NCI-H1694 treated with DMSO at 0.1 percent for 48 hours (cell line): ENCODE measurements at places on chromosomes 2 and 18.

- DNase-seq = no peak
Measured at GRCh38 chr2:120764991-120765677, 29.5 kb downstream of the GLI2 start.

- DNase-seq = no peak
Measured at GRCh38 chr2:184463102-184463865, 135.0 kb upstream of the ZNF804A start.

GRCh38 chr2:224861266-224861665 lies 145.1 kb upstream of the CCDC195 start:
- DNase-seq = no peak

DNA sequence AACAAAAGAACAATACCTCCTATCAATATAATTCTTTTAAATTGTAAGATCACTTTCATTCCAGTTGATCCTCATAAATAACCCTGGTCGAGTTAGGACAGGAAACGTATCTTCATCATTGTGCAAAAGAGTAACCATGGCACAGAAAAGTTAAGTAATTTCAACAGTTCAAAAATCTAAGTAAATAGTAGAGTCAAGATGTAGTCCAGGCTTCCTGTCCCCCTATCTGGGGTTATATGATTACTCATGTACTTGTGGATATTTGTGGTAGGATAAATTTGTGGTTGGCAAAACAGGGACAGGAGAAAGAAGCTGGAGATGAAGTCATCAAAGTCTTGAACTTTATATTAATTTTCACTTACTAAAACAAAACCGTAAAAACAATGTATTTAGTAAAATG lies 772.6 kb downstream of the TSN start:
- no peak for DNase-seq

GRCh38 chr2:15983496-15983895 lies 43.1 kb downstream of the MYCN start:
- no peak for DNase-seq

- DNase-seq = no peak
Measured at GRCh38 chr18:45553723-45554388, 61.4 kb upstream of the SLC14A2 start.

DNA sequence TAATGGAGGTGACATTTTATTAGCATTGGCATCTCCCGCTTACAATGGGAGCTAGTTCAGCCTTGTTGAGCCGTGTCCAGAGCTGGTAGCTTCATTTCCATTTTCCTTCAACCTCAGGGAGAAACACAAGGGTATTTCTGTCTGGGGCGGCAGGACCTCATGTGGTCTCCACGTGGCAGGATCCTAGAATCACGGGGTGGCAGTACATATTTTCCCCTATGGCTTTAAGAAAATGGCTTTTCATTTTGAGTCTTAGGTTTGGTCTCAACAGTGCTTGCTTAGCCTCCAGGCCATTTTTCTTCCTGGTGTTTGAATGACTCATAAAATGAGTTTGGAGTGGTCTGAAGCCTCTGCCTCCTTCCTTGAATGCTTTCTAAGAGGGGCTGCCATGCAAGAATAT lies 20.3 kb downstream of the CABLES1 start:
- DNase-seq = no peak

- no peak for DNase-seq
Measured at GRCh38 chr18:76844742-76845477, 22.6 kb downstream of the ZNF236 start.

DNA sequence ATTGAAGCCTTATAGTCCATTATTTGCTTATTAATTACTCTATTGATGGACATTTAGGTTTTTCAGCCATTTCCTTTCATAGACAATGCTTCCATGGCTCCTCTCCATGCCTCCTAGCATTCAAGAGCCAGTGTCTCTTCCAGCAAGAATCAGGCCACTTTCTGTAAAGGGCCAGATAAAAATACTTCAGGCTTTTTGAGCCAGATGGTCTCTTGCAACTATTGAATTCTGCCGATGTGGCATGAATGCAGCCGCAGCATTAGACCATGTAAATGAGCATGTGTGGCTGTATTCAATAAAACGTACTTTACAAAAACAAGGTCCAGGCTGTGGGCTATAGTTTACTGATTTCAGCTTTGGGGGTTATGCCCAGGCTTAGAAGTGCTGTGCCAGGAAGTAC lies 38.5 kb downstream of the TRAF3IP1 start:
- peak; percentile 65 for DNase-seq

GRCh38 chr18:52764316-52764715 lies 424.3 kb downstream of the DCC start:
- no peak for DNase-seq

DNA sequence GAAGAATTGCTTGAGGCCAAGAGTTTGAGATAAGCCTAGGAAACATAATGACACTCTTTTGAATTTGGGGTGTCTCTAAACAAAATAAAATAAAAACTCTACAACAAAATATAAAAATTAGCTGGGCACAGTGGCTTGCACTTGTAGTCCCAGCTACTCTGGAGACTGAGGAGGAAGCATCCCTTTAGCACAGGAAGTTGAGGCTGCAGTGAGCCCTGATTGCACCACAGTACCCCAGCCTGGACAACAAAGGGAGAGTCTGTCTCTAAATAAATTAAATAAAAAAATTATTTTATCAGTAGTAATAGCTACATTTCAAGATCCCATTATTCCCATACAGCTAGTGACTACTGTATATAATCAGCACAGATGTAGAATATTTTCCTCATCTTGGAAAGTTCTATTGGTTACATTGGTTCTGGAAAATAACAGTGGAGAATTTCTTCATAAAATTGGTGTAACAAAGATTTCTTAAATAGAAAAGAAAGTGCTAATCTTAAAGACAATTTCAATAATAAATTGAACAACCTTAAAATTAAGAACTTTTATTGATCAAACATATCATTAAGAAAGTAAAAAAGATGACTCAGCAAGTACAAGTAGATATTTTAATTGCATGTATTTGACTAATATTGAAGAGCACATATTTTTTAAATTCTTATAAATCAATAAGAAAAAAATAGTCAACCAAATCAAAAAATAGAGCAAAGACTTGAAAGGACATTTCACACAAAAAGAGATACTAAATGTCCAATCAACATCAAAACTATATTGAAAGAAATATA lies 90.4 kb upstream of the KYNU start:
- DNase-seq = no peak

- no peak for DNase-seq
Measured at GRCh38 chr2:239292531-239292930, 108.3 kb downstream of the HDAC4 start.

- no peak for DNase-seq
Measured at GRCh38 chr2:234198976-234199375, 148.5 kb downstream of the SPP2 start.

- no peak for DNase-seq
Measured at GRCh38 chr18:4878480-4878879, 318.6 kb downstream of the AKAIN1 start.

GRCh38 chr2:218323526-218324472 lies 31.5 kb upstream of the TMBIM1 start:
- no peak for DNase-seq

GRCh38 chr18:27921904-27922751 lies 254.8 kb downstream of the CDH2 start:
- DNase-seq = no peak

DNA sequence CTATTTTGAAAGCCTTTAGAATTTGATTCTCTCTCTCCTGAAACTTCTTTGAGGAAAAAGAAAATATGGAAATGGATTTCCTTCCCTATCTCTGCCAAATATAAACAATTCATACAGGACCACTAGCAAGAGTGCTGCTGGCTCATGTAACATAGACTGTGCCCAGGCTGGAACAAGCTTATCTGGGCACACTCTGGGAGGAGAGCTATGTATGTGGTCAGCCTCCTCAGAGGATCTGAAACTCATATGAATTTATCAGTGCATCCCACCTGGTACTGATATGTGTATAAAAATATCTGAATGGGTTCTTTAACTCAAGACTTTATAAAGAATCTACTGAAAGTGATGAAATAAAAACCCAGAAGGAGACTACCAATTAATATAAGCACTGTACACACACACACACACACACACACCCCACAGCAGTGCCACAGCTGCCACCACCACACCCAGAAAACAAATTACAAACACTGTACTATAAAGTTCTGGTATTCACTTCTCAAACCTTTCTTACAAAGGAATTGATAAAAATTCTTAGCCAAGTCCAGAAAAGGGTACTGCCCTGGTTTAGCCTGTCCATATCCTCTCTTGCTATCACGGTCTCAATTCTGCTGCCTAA lies 115.6 kb downstream of the IRS1 start:
- no peak for DNase-seq

DNA sequence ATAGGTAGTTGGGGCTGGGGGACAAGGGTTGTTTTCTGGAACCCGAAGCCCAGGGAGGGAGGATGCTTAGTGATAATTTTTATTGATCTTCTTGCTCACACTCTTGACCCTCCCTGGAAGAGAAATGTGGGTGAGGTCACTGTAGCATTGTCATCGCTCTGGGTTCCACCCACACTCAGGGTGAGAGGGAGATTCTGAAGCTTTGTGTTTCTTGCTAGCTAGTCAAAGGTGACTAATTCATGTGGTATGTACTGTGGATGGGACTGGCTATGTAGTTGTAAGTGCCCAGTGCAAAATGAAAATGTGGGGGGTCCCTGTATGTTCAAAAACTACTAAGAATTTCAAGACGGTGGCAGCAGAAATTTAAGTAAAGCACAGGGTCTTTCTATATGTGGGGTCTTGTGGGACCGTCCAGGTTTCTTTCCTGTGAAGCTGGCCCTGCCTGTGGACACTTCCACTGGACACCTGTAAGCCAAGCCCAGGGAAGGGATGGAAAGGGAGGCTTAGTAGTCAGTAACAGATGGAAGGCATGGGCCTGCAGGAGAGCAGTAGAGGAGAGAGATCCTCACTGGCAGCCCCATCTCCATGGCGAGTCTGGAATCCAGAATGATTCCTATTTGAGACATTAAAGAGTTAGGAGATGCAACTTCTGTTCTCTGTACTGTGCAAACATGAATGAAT lies 35.0 kb downstream of the TSN start:
- no peak for DNase-seq

- peak; percentile 81 for DNase-seq
Measured at GRCh38 chr2:10469955-10470608, 22.0 kb upstream of the ODC1 start.

GRCh38 chr18:13457327-13457726 lies 238.8 kb downstream of the LDLRAD4 start:
- no peak for DNase-seq

- no peak for DNase-seq
Measured at GRCh38 chr2:174623690-174624089, 26.1 kb upstream of the WIPF1 start.

DNA sequence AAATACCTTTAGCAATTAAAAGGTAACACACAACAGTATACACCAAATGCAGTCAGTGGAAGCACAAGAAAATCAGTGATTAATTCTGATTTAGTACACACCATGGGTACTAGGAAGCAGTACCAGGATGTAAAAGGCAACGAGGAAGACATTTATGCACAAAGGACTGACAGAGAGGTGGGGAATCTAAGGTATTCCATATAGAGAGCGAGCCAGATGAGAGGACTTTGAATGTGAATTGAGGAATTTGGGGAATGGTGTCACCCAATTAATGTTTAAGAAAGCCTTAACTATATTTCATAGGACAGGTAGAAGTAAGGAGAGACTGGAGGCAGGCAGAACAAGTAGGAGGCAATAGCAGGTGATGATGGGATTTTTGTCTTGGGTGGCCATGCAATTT lies 11.7 kb downstream of the CPS1 start:
- no peak for DNase-seq

GRCh38 chr18:73235491-73235890 lies 367.7 kb upstream of the NETO1 start:
- DNase-seq = no peak

GRCh38 chr2:40386177-40386576 lies 65.7 kb downstream of the SLC8A1 start:
- DNase-seq = no peak

DNA sequence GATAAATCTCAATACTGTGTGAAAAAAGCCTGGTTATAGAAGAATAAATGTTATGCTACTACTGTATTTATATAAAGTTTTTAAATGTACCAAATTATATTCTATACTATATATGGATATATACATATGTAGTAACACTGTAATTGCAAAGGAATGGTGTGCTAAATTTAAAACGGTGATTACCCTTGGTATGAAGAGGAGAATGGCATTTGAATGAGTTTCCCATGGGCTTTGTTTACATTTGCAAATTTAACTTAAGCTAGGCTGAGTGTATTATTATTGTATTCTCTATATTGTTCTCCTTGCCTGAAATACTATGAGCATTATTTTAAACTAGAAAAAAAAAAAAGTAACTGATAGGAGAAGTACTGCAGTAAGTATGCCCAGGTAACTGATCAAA lies 4.7 kb upstream of the SP3 start:
- no peak for DNase-seq

DNA sequence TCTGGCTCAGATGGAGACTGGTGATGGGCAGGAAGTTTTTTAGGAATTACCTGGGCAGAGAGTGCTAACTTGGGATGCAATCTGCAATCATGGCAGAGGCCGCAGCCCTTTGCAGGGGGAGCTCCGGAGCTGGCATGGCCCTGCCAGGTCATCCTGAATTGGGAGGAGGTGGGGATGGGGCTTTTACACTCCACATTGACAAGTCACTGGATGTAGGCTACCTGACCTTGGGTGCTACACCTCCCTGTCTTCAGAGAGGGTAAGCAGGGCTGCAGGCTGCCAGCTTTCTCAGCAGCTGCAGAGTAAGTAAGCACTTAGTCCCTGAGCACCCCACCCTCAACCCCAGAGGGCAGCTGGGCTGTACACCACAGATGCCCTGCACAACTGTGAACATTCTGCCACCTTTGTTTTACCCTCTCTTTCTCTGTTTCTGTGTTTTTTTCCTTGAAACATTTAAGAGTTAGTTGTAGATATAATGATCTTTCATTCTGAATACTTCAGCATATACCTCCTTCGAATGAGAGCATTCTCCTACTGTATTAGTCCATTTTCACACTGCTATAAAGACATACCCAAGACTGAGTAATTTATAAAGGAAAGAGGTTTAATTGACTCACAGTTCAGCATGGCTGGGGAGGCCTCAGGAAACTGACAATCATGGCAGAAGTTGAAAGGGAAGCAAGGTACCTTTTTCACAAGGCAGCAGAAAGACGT lies 6.8 kb upstream of the HS1BP3 start:
- no peak for DNase-seq

DNA sequence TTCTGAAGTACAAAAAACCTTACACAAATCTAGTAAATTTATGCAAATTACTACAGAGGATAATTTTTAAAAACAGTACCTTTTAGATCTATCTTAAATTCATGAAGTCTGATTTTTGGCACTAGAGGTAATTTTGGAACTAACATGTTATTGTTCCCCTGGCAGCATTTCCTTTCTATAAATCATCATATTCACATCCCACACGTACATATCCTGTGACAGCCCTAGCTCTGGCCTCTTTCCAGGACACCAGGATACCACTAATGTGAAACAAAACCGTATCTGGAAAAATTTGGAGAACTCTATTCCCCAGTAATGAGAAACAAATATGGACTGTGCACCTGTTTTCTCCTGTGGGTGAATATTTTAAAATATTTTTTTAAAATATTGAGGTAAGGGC lies 14.0 kb upstream of the BIRC6 start:
- DNase-seq = peak; percentile 0

- no peak for DNase-seq
Measured at GRCh38 chr18:58572181-58572580, 56.7 kb downstream of the ALPK2 start.
